ENCODE measurements at places on chromosomes 7 and 10.

DNA sequence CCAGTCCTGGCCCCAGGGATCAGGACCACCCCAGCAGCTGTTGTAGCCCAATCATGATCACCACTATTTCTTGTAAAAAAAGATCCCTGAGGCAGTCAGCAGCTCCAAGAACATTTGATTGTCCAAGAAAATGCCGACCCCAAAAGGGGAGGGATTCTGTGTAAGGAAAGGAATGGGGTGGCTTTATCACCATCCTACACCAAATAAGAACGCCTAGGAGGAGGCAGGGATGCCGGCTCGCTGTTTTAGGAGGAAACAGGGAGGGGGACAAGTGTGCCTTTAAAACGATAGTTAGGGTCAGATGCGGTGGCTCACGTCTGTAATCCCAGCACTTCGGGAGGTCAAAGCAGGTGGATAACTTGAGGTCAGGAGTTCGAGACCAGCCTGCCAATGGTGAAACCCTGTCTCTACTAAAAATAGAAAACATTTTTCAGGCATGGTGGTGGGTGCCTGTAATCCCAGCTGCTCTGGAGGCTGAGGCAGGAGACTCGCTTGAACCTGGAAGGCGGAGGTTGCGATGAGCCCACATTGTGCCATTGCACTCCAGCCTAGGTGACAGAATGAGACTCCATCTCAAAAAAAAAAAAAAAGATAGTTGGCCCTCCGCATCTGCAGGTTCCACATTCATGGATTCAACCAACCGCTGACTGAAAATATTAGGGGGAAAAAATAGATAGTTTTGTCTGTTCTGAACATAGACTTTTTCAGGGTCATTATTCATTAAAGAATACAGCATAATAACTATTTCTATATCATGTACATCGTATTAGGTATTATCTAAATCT is 63.6 kb downstream of the PDIA4 start:
- DNase-seq = no peak

- DNase-seq = no peak
Observed at GRCh38 chr10:126670895-126671261, 385 bp upstream of the C10orf90 start.

DNA sequence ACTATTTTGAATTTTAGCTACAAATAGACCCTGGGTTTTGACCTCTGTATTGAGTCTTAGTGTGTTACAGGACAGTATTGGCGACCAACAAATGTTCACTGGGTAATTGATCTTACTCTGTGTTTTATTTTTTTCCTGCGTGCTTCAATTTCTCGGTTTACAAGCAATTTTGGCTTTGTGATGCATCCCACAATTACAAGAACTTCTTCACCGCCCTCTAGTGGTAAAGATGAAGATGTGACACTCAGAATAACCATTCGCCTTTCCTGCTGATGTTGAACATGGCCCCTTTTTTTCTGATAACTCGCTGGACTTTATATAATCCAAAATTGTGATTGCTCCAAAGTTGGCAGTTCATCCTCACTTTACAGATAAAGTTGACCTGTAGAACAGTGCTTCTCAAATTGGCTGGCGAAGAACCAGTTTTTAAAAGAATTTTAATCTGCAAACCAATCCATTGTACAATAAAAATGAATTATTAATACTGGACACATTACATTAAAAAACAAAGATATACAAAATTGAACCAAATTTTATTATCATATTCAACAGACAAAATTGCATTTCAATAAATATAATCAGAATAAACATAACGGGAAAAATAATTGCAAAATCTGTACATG is 20.2 kb upstream of the SMC3 start:
- DNase-seq = no peak

GRCh38 chr7:142522735-142523134 is 226.5 kb upstream of the PRSS1 start:
- DNase-seq = no peak

DNA sequence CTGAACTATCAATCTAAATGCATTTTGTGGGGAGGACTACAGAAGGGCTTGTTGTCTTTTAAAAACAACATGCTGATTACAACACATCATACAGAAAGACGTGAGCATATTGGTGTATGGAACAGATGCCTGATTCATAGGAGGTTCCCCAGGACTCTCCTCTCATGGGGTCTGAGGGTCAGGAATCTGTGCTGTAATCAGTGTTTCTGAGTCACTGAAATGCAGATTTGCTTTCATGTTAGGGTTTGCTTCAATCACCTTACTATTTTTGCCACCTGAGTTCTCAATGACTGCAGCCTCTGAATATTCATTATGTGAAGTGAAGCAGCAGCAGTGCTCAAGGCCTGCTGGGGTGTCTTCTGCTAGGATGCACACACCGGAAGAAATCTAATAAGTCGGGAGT is 550 bp upstream of the ANK3 start:
- no peak for DNase-seq

- DNase-seq = no peak
Observed at GRCh38 chr7:54563329-54563916, 21.2 kb downstream of the VSTM2A start.

DNA sequence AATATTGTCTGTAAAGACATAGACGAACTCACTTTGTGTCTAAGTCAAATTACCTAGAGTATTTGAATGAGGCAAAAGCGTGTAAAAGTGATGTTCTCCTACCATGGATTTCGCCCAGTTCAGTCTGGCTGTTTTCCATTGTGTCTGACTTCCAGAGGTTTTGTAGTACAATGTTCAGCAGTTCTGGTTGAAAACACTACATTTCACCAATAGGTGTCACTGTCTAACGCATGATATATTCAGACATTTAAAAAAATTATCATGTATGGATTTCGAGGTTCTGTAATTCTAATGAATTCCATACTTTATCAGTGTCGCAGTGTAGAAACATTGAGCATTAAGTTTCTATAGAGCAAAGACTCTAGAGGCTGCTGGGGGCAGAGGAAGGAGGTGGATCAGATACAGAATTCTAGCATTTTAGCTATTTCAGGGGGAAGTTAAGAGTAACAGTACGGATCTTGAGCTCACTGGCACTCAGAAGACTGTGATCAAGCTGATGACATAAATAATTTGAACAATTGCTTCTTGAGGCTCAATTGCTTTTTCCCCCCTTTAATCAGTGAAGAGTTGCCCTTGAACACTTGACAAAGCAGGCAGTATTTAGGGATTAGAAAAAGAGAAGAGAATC is 196.9 kb upstream of the RHOBTB1 start:
- peak; percentile 21 for DNase-seq

GRCh38 chr10:83425306-83425705 is 714.0 kb upstream of the GHITM start:
- DNase-seq = no peak

DNA sequence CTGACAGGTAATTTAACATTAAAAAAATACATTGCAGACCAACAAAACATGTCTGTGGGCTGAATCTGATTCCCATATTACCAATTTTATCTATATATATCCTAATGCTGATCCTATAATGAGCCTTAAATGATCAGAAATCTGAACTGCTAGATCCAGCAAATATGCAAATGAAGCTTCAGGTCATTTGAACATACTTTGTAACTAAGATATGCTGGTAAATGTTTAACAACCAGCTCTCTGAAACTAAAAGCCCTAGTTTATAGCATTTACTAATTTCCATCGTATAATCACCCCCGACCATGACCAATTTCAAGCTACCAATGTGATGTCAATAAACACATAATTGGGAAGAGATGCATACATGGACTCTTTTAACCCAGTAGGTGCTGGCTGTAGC is 42.1 kb downstream of the PANK1 start:
- DNase-seq = no peak

DNA sequence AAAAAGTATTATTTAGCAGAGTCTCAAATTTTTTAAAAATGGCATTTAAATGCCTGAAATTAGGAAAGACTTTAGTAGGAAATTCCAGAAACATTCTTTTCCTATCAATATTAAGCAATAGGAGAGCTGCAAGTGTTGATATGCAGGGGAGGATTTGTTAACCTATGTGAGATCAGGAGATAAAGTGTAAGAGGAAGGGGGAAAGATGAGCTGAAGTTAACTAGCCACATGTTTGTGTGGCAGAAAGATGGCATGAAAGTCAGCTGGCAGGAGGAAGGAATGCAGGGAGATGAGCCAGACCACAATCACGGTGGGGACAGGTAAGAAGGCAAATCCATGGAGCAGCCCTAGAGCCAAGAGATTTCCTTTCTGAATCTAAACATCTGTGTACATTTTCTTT is 303.6 kb downstream of the MAGI2 start:
- DNase-seq = no peak

DNA sequence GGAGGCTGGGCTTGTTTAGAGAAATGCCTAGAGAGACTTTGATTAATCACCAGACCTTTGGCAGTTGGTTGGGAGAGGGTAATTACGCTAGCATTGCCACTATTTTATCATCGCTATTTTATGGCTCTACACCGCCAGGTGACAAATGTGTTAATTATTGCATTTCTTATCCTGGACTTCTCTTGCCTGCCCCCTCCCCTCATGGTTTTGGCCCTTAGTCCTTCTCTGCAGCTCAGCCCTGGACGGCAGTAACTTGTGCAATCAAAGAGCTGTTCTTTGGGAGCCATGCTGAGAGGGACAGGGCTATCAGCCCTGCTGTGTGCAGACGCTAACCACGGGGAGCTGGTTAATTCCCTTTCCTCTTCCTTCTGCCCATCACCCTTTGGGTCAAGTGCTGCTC is 585.0 kb downstream of the AUTS2 start:
- no peak for DNase-seq

DNA sequence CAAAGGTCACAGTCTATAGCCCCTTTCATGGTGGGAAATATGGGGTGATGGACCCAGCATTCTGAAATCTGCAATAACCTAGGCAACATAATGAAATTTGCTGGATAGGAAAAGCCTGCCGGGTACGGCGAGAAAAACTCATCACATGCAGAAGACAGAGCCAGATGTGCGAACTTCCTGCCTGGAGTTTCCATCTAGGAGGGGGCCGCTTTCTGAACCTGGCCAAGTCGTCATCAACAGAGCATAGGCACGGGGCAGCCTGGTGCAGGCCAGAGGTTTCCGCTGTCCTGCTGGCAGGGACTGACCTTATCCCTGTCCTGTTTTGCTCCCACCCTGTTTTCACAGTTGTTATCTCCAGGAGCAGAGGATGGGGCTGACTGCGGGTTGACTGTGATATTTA is 27.4 kb downstream of the CCDC3 start:
- no peak for DNase-seq

GRCh38 chr7:106102387-106102966 is 9.6 kb downstream of the SYPL1 start:
- no peak for DNase-seq

GRCh38 chr7:28069807-28070206 is 110.8 kb downstream of the JAZF1 start:
- DNase-seq = no peak

DNA sequence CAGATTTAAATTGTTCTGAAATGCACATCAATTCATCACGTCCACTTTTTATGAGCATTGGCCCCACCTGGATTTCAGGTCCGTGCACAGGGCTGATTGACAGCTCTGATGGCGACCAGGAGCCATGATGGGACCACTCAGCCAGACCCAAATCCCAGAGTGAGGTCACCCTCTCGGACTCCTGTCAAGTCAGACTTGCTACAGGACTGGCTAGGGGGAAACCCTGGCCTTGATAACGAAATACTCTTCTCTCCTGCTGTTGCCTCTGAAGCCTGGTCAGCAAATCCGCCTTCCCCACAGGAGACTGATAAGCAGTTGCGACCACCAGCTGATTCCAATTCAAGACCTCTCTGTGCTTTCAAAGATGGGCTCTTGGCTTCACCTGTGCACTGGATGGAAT is 76.4 kb downstream of the CARD11 start:
- no peak for DNase-seq

DNA sequence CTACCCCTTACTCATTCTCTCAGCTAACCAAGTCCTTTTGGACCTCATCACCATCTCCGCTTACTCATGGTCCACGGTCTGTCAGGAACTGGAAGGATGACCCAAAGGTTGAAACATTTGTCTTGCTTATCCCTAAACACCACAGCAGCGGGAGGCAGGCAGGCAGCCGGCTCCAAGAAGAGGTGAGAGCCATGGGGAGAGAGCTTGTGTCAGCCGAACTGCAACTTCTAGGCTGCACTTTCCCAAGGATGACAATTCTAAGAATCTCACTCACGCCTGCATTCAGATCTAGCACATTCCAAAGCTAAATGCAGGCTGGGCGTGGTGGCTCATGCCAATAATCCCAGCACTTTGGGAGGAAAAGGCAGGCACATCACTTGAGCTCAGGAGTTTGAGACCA is 86.0 kb downstream of the SPDYE5 start:
- DNase-seq = no peak

DNA sequence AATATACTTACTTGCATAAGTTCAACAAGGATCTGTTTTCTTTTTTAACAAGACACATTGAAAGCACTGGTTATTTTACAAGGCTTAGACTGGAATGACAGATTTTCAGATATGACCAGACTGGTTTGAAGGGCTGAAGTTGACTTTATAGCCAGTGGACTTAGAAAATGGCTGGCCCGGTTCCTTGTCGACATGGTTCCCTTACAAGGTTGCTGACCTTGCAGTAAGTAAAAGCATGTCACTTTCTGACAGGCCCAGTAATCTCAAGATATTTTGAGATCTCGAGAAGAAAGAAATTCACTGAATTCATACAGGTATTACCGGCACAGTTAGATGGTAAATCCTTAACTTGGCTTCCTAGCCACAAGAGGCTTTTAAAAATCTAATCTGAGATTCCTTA is 136.5 kb downstream of the COBL start:
- no peak for DNase-seq

- DNase-seq = no peak
Observed at GRCh38 chr10:120508393-120508792, 51.4 kb downstream of the PLPP4 start.

DNA sequence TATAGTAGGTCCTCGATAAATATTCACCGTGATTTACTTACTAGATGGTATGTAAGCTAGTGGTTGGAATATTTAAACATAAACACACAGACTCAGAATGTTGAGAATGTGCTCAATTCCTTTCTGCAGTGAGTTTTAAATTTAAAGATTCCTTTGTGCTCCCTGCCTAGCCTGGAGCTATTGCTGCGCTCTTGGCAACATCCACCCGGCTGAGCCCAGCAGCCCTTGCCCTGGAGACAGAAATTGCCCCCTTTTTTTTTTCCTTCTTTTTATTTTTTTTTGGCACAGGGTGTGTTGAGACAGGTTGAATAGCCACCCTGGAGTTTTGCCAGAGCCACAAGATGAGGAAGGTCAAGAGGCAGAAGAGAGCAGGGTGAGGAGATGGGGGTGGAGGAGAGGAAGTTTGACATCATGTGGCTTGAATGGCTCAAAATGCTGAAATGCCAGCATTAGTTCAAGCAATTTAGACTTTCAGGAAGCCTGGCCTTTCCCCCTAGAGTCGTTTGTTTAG is 180.8 kb downstream of the PRKCQ start:
- DNase-seq = no peak

- no peak for DNase-seq
Observed at GRCh38 chr10:48895803-48896195, 43.8 kb downstream of the LRRC18 start.

- no peak for DNase-seq
Observed at GRCh38 chr10:79380946-79381721, 33.9 kb downstream of the PPIF start.

- DNase-seq = no peak
Observed at GRCh38 chr10:90920986-90921666, at the start of gene ANKRD1. Gene ANKRD1, minus strand, starts transcription at chr10:90921087. Its CDS starts 60 bp downstream, at chr10:90921027.

- no peak for DNase-seq
Observed at GRCh38 chr7:73354196-73354595, 26.2 kb downstream of the FKBP6 start.
